ENCODE measurements at places on chromosomes 16 and 17.

GRCh38 chr17:73647301-73647695 is 3.1 kb upstream of the SDK2 start:
- no peak for DNase-seq

DNA sequence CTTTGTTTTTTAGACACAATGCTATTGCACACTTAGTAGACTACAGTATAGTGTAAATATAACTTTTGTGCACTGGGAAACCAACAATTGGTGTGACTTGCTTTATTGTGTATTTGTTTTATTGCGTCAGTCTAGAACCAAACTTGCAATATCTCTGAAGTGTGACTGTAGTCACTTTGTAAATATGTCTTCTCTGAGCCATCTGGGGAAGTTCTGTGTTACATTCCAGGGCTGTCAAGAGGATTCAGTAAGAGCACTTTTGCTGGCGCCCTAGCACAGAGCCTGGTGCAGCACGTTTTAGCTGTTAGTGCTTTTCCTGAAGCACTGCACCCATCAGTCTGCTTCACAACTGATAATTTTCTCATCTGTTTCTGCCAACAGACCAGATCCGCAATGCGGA is 73.2 kb downstream of the NT5M start:
- no peak for DNase-seq

GRCh38 chr17:28125526-28126378 is 83.3 kb downstream of the NLK start:
- DNase-seq, result no peak

DNA sequence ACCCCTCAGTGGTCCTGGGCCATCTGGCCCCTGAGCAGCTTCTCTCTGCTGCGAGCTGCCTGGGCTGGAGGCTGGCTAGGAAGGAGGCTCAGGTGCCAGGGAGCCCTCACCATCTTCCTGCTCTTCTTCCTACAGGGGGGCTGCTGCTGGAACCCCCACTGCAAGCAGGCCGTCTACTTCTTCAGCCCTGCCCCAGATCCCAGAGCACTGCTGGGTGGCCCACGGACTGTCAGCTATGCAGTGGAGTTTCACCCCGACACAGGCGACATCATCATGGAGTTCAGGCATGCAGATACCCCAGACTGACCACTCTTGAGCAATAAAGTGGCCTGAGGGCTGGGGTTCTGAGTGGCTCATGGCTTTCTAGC is 46.1 kb downstream of the PRMT7 start:
- DNase-seq, result no peak

DNA sequence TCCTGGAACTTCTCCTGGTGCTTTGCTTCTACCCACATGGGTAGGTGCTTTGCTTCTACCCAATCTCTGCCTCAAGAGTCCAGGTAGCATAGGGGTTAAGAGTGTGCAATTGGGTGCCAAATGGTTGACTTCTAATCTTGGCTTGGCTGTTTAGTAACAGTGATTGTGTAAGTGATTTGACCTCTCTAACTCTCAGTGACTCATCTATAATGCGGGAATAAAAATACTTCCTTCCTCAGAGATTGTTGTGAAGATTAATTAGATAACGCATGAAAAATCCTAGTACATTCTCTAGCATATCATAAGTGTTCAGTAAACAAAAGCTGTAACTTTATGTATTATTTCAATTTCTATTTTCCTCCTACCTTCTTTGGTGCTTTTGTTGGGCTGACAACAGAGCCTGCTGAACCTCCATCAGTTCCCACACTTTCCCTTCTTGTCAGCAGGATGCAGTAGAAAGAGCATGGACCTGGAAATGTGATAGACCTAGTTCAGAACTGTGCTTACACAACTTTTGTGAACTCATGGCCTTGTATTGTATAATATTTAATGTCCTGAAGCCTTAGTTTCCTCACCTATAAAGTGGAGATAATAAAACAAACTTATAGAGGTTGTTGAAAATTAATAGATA is 72.9 kb upstream of the SMIM36 start:
- DNase-seq, result no peak

DNA sequence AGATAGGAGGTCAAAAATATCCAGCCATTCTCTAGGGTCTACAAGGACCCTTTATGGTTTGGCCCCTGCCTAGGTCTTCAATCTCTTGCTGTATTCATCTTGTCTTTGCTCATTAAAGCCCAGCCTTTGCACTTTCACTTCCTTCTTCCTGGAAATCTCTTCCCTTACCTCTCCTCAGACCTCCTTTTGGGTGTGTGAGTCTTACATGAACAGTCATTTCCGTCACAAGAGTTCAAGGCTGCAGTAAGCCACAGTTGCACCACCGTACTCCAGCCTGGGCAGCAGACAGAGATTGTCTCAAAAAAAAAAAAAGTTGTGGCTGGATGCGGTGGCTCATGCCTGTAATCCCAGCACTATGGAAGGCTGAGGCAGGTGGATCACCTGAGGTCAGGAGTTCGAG is 6.0 kb upstream of the ATP1B2 start:
- no peak for DNase-seq

Data from nucleus accumbens (tissue), 56 donors.